T47D (cell line): ENCODE measurements at places on chromosomes 2 and 18.

DNA sequence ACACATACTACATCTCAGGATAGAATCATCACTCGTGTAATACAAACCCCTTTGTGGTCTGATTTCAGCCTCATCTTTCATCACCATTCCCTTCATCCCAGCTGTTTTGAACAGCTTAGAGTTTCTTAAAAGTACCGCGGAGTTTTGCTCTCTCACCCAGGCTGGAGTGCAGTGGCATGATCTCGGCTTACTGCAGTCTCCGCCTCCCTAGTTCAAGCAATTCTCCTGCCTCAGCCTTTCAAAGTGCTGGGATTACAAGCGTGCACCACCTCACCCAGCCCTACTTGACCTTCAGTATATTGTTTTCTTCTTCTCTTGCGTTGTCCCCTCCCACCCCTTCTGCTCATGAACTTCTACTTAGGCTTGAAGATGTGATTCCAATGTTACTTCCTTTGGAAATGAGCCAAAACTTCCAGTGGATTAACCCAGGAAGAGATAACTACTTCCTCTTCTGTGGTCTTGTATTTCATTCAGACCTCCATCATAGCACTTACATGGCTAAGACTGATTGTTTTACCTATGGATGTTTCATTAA, 15.8 kb downstream of the ERLEC1 start:
- DNase-seq = no peak

DNA sequence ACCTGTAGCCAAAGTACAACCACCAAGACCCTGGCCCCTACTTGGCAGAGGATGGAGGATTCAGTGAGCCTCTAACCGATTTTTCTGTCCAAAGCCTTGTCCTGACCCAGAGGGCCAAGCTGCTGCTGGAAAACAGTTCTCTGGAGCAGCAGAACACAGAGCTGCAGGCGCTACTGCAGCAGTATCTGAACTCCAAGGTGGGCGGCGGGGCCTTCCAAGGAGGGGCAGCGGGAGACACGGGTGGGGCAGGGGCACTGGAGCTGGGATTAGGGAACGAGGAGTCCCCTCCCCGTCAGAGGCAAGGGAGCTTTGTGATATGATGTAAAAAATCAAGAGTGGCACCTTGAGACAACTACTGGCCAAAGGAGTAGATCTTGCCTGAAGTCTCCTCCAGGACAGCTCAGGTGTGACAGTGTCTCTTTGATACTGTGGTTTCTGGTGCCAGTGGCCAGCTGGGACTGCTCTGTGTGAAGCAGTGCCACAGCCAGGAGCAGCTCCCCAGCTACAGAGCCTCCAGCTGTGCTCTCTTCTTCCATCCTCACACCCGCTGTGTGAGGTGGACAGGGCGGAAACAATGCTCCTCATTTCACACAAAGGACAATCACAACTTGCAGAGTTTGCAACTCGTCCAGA, 22.8 kb downstream of the OTOF start:
- no peak for DNase-seq

GRCh38 chr2:80638783-80639182, 334.2 kb upstream of the LRRTM1 start:
- no peak for DNase-seq

DNA sequence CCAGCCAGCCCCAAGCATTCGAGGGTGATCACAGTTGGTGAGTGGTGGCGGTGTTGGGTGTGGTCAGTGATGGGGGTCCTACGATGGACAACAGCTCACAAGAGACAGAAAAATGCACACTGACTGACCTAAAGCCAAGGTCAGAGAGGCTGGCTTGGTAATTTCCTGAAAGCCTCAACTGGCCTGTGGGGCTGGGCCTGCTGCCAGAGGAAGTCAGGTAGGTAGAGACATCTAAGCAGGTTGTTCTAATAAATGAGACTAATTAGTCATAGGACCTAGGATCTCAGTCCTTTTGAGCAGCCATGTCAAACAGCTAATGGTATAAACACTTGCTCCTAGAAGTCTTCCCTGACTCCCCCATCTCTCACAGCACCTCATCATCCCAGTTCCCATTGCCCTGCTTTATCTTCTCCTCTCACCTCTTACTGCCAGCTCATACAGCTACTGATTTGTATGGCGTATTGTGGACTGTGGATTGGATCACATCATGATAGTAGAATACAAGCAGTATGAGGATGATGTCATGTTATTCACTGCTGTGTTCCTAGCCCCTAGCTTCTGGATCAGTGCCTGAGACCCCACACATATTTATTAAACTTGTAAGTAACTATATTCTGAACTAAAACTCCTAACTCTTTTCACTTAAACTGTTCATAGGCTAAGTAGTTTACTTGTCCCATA, 262.9 kb upstream of the KLHL29 start:
- no peak for DNase-seq

- no peak for DNase-seq
Measured at GRCh38 chr2:237446338-237446665, 32.3 kb upstream of the COL6A3 start.

- no peak for DNase-seq
Measured at GRCh38 chr2:170323743-170324142, 145.8 kb downstream of the MYO3B start.

DNA sequence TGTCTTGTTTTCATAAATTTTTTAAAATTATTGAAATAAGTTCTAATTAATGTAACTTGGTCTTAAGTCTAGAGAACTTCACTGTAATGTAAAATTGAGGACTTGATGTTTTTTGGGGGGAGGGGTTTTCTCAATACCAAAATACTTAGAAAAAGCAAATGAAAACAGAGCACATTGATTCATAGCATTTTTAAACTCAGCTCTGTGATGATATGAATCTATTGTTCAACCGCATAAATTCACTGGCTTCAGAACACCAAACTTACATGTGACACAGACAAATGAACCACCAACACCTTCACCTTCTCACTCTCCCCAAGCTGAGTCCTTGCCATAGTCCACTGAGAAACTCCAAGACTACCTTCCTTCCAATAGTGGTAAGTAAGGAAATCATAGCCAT, 108.2 kb downstream of the ZNF521 start:
- no peak for DNase-seq

GRCh38 chr2:75994759-75995158, 284.0 kb upstream of the GCFC2 start:
- no peak for DNase-seq

DNA sequence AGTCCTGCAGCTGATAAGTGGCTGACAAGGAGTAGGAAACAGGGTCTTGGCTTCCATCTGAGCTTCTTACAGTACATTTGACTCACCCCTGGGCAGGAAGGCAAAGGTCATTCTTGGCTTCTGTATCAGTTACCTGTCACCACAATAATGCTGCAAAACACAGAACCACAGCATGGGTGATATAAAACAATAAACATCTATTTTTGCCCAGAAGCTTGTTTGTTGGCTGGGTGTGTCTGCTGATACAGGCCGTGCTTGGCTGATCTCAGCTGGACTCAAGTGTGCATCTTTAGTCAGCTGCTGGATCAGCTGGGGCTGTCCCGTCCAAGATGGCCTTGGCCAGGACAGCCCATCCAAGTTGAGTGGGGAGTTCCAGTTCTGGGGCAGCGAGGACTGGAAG, 34.7 kb downstream of the ONECUT2 start:
- no peak for DNase-seq

GRCh38 chr2:112153501-112153900, 15.3 kb downstream of the FBLN7 start:
- DNase-seq = no peak

DNA sequence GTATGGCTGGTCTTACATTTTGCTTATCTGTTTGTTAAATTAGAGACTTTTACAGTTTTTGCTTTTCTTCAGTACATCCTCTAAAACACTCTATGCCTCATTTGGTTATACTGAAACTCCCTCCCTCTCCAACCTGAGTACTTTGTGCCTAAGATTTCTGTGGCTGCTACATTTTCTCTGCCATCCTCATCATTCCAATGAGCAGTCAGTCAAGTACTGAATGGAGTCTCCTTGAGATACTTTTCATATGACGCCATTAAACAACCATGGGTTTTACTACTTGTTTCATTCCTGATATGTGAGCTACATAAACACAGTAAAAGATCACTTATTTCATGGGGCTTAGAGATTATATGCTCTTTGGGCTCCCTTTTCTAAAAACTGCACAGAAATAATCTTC, 196.7 kb upstream of the EPC2 start:
- no peak for DNase-seq

DNA sequence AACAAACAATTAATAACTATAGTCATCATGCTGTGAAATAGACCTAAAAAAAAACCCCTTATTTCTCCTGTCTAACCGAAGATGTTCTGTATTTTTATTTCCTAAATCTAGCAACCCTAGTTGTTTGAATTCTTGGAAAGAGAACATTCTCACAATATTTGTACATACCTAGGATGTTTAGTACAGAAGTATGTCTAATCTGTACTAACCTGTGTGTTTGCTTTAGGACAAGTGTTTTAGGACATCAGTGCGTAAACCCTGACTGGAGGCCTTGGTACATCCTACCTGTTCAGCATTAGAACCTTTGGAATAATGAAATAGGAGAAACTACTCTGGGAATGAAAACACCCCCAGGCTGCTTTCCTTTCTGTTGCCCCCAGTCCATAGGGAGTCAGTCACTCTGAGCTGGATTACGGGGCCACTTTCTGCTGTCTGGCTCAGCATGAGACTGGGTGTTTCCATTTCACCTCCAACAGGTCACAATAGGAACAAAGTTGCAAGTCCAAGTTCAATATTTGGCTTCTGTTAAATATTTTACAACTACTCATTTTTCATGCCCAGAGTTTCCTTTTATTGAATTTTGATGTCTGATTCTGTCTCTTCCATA, 114.7 kb downstream of the MTX2 start:
- DNase-seq = no peak

DNA sequence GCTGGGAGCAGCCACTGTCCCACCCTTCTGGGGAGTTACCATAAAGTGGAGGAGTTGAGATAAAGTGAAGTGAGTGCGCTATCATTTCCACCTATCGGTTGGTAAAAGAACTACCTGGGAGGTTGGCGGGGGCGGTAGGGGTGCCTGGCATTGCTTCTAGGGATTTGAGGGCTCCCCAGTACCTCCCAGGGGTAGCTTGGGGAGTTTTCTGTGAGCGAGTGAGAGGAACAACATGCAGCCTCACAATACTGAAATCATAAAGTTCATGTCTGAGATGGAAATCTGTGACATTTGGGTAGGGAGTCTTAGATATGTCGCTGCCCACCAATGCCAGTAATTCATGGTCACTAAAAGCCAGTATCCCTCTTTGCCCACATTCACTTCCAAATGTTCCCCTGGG, 68.7 kb downstream of the PRKCE start:
- no peak for DNase-seq

DNA sequence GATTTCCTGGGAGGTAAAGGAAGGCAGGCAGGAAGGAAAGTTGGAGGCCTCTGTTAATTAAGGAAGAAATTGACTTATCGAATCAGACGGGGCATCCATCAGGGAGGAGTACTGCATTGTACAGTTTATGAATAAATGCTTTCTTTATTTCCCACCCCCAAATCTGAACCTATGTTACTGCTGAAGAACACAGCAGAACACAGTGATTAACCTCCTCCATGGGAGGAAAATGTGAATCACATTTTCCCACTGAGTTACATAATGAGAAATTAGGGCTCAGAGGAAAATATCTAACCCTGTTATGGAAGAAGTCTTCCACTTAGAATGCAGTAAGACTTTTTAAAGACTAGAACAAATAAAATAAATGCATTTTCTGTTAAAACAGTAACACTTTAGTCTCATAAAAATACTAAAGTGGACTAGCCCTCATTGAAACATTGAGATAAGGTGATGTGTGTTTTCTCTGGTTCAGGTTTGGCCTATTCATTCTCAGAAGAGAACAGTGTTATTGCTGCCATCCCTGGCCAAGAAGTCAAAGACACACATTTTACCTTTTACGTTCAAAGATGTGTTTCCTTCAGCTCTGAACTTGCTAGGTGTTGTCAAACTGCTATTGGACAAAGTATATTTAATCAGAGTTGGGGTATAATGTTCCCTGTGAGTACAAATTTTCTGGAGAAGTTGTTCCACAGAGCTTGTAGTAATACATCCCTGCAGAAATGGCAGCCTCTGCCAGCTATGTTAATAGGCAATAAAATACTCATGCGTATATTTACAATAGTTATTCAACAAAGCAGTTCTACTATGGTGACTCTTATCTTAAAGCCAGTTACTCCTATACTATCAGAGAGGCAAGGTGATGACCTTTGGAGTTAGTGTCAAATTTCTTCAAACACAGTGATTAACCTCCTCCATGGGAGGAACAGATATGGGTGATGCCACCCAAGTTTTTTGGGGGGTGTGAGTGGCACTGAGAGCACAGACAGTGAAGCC, 11.1 kb downstream of the DNAH6 start:
- no peak for DNase-seq

GRCh38 chr2:209472112-209472832, 48.4 kb downstream of the MAP2 start:
- DNase-seq = no peak

DNA sequence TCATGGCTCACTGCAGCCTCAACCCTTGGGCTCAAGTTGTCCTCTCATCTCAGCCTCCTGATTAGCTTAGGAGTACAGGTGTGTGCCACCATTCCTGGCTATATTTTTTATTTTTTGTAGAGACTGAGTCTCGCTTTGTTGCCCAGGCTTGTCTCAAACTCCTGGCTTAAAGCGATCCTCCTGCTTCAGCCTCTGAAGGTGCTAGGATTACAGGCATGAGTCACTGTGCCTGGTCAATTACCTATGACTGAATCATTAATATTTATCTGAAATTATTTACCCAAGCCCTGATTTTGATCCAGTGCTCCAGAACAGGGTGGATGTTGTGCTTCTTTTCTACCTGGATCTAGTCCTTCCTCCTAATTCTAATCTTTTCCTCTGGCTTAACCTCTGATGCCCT, 87.8 kb downstream of the MAP2 start:
- DNase-seq = no peak

GRCh38 chr2:163701399-163702195, 34.2 kb downstream of the FIGN start:
- DNase-seq = no peak

GRCh38 chr18:79631096-79631507, 48.5 kb upstream of the CTDP1 start:
- no peak for DNase-seq

- DNase-seq = no peak
Measured at GRCh38 chr2:66573821-66574233, 138.9 kb downstream of the MEIS1 start.

- no peak for DNase-seq
Measured at GRCh38 chr18:74715865-74716712, 118.4 kb downstream of the ZNF407 start.

DNA sequence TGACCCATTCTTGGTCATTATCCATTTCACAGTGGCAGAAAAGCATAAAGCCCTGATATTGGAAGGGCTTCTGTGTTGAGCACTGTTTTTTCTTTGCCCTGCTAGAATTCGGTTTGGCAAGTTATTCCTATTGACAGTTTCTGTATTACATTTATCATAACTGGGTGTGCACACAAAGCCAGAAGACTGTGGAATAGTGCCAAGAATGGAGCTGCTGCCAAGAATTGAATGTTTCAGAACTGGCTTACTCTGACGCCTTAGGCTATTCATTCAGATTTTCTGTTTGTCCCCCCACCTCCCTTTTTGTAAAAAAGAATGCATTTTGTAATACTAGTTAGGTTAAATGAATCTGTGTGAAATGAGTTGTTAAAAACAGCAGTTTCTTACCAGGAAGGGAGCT, 12.7 kb downstream of the KDM3A start:
- peak; percentile 69 for DNase-seq

GRCh38 chr2:234478121-234478858, 18.6 kb downstream of the ARL4C start:
- DNase-seq = no peak

GRCh38 chr2:21539685-21540084, 415.9 kb downstream of the TDRD15 start:
- no peak for DNase-seq

- DNase-seq = no peak
Measured at GRCh38 chr2:181037922-181038321, 57.5 kb downstream of the UBE2E3 start.
